NCI-H69 (cell line): ENCODE measurements at places on chromosomes 7 and 10.

GRCh38 chr10:60141896-60142559, 235.7 kb upstream of the CCDC6 start:
- DNase-seq: no peak

GRCh38 chr10:3100856-3101640, 33.7 kb downstream of the PFKP start:
- DNase-seq: no peak

GRCh38 chr10:47123716-47124288, 176.2 kb upstream of the GDF10 start:
- no peak for DNase-seq

- DNase-seq: no peak
Observed at GRCh38 chr10:122468307-122468925, 7.1 kb downstream of the HTRA1 start.

- peak; percentile 4 for DNase-seq
Observed at GRCh38 chr10:133351408-133352318, 4.5 kb downstream of the PRAP1 start.
